Testis (tissue), 5 donors: ENCODE measurements at places on chromosomes 13 and 19. TPM values are rescaled to one million over a fixed set of nuclear protein-coding genes. Genes with fewer than 3 reads are reported as not detected.

The GFY gene
- 0.62 TPM for total RNA-seq

DNA sequence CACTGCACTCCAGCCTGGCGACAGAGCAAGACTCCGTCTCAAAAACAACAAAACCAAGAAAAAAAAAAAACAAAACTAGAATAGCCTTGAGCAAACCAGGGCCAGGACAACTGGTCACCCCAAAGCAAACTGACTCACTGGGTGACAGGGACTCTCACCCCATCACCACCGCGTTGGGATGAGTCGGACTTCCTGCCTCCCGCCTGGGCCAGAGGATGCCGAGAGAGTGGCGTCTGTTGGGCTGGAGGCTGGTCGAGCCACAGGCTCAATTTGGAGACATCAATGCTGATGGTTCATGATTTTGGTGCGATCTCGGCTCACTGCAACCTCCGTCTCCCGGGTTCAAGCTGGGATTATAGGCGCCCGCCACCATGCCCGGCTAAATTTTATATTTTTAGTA, 11.6 kb downstream of the TMPRSS9 start:
- no peak for DNase-seq

DNA sequence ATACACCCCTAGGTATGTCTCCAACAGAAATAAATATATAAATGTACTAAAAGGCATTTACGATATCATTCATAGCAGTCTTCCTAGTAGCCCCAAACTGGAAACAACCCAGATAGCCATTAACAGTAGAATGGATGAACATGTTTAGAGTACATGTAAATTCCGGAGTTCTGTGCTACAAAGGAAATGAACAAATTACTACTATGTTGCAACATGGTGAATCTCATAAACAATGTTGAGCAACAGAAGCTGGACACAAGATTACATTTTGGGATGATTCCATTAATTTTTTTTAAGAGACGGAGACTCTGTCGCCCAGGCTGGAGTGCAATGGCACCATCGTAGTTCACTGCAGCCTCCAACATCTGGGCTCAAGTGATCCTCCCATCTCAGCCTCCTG, 5.9 kb upstream of the SLC7A10 start:
- no peak for DNase-seq

DNA sequence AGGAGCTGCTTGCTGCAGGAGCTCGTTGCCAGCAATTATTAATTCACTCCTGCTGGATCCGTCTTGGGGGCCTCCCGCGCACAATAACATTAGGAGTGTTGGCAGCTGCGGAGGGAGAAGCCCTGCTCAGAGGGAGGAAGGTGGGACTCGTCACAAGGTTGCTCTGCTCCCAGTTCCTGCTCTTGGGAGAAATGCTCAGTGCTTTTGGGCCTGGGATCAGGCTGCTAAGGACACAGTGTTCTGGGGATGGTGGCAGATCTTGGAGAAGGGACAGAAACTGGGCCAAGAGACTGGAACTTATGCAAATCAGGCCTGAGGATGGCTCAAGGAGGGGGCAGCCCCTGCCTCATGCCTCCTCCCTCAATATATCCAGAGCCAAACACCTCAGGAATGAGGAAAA, 78.9 kb upstream of the OLFM4 start:
- peak; percentile 21 for DNase-seq

The WDR87 gene
- total RNA-seq = 12.1 TPM
